Activated naive CD4-positive, alpha-beta T cell (primary cell): ENCODE measurements at places on chromosomes 6 and 20.

DNA sequence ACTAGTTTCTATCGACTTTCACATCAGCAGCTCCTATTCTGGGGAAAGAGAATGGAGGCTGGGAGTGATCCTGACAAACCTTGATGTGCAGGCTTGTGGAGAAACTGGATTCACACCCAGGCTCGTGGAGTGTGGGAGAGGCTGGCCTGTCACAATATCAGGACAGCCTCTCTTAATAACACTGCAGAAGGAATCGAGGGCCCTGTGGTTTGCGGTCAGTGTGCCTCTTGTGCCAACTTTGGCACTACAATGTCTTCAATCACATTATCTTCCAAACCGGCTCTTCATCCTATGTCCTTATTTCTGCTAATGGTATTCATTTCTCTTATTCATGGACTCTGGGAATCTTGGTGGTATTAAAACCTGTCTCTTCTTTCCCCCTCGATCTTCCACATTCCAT, 92.7 kb downstream of the PRL start:
- no peak for DNase-seq

GRCh38 chr6:108619431-108620197, 58.9 kb downstream of the FOXO3 start:
- DNase-seq, result no peak

- no peak for DNase-seq
Measured at GRCh38 chr6:22569281-22570184, at the start of gene HDGFL1. HDGFL1 (plus strand) TSS chr6:22569566; CDS start chr6:22569576, 10 bp downstream.

DNA sequence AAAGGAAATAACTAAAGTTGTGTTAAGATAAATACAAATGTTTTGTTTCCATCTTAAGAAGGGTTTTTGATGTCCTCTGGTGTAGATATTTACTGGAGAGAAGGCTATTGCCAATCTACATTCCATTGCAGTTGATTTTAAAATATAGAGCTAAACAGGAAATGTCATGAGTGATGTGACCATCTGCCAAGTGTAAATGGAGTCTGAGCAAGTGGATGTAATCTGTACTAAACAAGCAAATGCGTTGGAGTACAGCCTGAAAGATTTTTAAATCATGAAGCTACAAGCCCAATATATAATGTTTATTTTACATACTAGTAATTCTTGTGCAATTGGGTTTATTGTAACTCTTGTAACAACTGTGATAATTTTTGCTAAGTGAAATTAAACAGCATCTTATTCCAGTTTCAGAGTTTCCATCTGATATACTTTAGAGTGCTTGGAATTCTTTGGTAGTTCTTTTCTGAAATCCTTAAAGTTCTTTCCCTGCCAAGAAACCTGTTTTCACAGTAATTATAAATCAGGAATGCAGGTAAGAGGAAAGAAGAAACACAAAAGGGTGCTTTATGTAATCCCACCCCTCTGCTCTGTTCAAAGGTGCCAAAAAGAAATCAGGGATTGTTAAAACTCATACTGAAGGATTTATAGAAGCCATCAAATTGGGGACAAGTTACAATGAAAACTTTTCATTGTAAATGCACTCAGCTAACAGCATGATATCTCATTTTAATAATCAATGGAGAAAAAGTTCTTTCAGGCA, 47.2 kb upstream of the FLRT3 start:
- DNase-seq, result no peak

DNA sequence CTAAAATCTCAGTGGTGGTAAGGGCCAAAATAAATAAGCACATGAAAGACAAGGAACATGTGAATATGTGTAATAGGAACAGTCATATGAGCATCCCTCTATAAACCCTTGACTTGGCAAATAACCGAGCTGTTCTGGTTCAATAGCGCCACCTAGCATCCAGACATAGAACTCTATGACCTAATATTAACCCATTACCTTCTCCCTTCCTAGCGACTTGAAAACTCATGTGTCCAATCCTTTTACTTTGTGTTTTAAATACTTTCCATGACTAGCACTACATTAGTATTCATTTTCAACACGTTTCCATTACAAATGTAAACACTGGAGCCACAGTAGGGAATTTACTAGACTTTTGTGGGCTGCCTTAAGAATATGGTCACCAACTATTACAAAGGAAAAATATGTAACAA, 279.7 kb downstream of the UST start:
- DNase-seq, result no peak

GRCh38 chr20:48319943-48320584, 507.7 kb downstream of the PREX1 start:
- no peak for DNase-seq

- DNase-seq, result no peak
Measured at GRCh38 chr6:79403086-79403485, 134.1 kb downstream of the LCA5 start.

DNA sequence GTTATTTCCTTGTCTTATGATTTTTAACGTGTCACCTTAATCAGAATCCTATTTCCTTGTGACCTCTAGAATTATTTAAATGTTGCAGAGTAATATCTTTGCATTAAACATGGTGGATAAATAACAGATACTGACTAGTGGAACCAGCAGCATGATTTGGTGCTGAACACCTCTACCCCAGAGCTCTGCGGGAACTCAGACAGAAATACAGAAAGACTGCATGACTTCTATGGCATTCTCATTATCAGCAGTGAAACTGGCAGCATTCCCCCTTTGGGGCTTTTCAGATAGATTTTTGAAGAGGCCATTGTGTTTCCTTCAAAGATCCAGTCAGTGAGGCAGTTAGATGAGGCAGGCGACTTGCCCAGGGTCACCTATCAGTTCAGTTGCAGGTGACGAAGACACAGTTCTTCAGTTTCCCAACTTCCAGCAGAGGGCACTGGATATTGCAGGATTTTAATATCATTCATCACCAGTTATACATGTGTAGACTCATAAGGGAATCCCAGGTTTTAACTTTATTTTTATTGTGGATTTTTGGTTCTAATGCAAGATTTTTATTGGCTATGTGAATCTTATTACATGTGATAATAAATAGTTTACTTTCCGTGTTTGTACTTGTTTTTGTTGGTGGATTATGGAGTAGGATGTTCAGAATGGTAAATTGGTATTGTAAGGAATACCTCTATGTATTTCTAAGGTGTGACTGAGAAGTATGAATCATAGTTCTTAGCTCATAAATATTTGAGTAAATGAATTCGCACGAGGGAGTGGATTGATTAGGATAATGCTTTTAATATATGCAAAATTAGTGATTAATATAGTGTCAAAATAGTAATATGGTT, 81.3 kb downstream of the AFDN start:
- no peak for DNase-seq

- DNase-seq, result no peak
Measured at GRCh38 chr6:131645846-131646245, 8.7 kb downstream of the ENPP3 start.

GRCh38 chr6:2784061-2784460, 18.9 kb downstream of the WRNIP1 start:
- DNase-seq, result no peak

GRCh38 chr6:107616775-107617174, 126.9 kb downstream of the SOBP start:
- no peak for DNase-seq

GRCh38 chr6:157193443-157193996, 129.8 kb downstream of the TMEM242 start:
- no peak for DNase-seq

DNA sequence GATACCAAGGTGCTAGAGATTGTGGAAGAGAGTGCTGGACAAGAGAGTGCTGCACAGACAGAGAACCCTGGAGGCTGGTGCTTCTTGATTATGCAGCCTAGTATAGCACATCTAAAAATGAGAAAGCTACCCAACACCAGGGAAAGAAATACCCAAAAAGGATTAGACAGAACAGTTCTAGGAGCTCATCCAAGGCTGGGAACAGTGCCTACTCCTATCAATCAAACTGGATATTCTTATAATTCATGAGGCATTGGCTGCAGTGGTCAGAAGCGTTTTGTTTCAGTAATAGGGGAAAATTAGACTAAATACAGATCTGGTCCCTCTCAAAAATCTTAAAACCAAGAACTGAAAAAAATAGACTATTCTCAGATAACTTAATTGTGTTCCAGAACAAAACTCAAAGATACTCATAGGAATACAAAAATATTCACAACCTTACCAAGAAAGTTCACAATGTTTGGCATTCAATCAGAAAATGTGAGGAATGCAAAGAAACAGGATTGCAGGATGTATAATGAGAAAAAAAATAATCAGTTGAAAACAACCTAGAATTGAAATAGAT, 222.9 kb downstream of the EPHA7 start:
- no peak for DNase-seq

DNA sequence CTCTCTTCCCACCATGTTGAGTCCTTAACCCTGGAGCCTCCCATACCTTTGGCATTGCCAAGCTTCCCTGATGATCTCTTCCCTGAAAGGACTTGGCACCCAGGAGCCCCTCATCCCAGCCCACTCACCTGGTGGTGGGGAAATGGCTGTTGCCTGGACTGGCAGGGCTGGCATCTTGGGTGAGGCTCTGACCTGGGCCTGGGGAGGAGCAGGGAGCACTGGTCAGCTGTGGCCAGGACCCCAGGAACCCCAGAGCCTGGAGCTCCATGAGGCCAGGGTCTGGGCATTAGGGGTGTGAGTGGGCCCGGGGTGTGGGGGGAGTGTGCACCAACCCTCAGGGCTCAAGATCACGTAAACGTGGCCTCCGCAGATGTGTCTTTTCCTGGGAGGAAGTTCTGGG, 9.5 kb downstream of the SDCBP2 start:
- no peak for DNase-seq

GRCh38 chr20:3011752-3012151, 31.7 kb upstream of the GNRH2 start:
- DNase-seq, result no peak

DNA sequence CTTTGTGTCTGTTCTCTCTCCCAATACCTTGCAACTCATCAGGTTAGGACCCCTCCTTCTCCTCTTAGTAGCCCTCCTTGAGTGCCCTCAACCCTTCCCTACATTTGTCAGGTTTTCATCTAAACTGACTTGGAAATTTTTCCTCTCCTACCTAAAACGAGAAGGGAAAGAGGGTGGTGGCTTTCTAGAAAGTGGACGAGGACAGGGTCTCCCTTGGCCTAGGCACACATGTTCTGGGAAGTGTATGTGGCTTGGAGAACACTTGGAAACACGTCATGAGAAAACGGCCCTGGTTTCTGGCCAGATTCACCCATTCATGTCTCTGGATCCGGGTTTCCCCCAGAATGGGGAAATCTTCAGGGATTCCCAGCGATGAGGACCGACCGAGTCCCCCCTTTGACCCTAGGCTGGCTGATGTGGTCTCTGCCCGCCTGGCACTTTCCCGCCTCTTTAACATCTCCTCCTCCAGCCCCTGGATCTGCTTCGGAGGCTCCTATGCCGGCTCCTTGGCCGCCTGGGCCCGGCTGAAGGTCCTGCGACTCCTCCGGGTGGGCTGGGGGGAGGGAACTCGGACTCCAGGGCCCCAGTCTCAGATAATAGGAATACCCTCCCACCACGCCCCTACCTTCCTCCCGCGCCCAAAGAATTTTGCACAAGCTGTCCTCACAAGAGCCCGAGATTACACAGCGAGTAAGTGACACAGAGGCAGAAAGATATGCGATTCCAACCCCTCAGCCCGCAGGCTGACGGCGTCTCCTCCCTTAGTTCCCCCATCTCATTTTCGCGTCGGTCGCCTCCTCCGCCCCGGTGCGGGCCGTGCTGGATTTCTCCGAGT, 3.0 kb downstream of the PRSS16 start:
- DNase-seq, result no peak

DNA sequence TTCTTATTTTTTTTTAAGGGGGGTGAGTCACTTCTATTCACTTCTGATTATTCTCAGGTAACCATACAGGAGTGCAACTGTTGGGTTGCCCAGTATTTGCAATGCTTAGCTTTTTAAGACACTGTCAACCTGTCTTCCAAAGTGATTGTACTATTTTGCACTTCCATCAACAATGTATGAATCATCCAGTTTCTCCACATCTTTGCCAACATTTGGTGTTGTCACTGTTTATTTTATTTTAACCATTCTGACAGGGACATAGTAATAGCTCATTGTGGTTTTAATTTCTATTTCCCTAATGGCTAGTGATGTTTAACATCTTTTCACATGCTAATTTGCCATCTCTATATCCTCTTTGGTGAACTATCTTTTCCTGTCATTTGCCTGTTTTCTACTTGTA, 1.4 kb upstream of the SLC13A3 start:
- no peak for DNase-seq

GRCh38 chr6:91029211-91029610, 442.3 kb upstream of the MAP3K7 start:
- no peak for DNase-seq

DNA sequence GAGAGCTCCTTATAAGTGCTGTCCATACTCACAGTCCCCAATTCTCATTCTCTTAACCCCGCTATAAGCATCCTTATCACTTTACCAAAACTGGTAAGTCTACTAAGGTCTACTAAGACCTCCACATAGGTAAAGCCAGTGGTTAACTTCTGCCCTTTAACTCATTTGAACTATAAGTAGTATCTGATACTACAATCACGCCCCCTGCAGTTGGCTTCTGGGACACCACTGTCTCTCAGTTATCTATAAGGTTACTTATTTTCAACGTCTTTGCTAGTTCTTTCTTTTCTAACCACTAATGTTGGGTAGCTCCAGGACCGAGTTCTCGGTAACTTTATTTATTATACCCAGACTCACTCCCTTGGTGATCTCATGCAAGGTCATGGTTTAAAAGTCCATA, 142.6 kb downstream of the ARHGAP18 start:
- DNase-seq, result no peak

DNA sequence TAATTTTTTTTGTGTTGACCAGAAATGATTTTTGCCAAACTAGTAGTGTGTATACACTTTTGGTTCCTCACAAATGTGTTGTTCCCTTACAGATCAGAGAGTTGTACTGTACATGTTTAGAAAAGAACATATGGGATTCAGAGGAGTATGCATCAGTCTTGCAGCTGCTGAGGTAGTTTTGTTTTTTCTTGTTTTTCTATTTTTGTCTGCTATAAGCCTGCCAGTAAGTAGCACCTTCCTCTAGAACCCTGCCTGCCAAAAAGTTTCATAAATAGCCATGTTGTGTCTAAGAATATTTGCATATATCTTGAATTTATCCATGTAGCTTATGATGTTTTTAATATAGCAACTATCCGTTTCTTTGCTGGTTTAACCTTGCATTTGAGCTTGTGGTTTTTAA, 46.4 kb downstream of the ORC3 start:
- DNase-seq, result no peak

DNA sequence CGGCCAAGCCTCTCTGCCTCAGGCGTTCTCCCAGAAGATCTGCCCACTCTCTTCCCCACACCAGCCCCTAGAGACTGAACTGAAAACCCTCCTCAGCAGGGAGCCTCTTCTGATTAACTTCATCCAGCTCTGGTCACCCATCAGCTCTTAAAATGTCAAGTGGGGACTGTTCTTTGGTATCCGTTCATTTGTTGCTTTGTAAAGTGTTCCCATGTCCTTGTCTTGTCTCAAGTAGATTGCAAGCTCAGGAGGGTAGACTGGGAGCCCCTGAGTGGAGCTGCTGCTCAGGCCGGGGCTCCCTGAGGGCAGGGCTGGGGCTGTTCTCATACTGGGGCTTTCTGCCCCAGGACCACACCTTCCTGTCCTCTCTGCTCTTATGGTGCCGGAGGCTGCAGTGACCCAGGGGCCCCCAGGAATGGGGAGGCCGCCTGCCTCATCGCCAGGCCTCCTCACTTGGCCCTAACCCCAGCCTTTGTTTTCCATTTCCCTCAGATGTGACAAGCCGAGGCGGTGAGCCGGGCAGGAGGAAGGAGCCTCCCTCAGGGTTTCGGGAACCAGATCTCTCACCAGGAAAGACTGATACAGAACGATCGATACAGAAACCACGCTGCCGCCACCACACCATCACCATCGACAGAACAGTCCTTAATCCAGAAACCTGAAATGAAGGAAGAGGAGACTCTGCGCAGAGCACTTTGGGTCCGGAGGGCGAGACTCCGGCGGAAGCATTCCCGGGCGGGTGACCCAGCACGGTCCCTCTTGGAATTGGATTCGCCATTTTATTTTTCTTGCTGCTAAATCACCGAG, 14.2 kb downstream of the VEGFA start:
- no peak for DNase-seq
